ENCODE measurements at places on chromosomes 13 and 19. TPM values are rescaled to one million over a fixed set of nuclear protein-coding genes. Genes with fewer than 3 reads are reported as not detected.

The ERICH4 gene
- not detected for total RNA-seq

The LACC1 gene
- total RNA-seq, result 1.0 TPM

The PSG4 gene
- total RNA-seq, result not detected

The TUBA3C gene
- not detected for total RNA-seq

The EFNA2 gene
- total RNA-seq, result 1.0 TPM

The XPO4 gene
- total RNA-seq, result 28.2 TPM

The CYP4F2 gene
- not detected for total RNA-seq

The BRCA2 gene
- total RNA-seq, result 2.6 TPM

The S1PR4 gene
- total RNA-seq, result 2.1 TPM

The LYL1 gene
- total RNA-seq, result 13.6 TPM

The KBTBD6 gene
- 12.5 TPM for total RNA-seq

The TTYH1 gene
- 1.0 TPM for total RNA-seq

The SLC10A2 gene
- not detected for total RNA-seq

The TMEM255B gene
- total RNA-seq, result 2.6 TPM

The ATXN8OS gene
- total RNA-seq, result not detected

The RPL36 gene
- 634 TPM for total RNA-seq

The OR7A5 gene
- not detected for total RNA-seq

The GRIK5 gene
- 1.0 TPM for total RNA-seq

The ANGPTL4 gene
- 1.0 TPM for total RNA-seq

The RUBCNL gene
- 3.7 TPM for total RNA-seq

The IL17D gene
- total RNA-seq, result 7.3 TPM

The CKM gene
- 3,746 TPM for total RNA-seq

The FXYD1 gene
- 45.4 TPM for total RNA-seq

The INAFM1 gene
- 1.6 TPM for total RNA-seq

The LILRB2 gene
- 0.52 TPM for total RNA-seq

The ZBTB7A gene
- 4.2 TPM for total RNA-seq

The TSHZ3 gene
- 6.3 TPM for total RNA-seq

The GPR12 gene
- total RNA-seq, result not detected

The CCL25 gene
- total RNA-seq, result not detected

The ATP4A gene
- total RNA-seq, result not detected

The SCGB2B2 gene
- 0.52 TPM for total RNA-seq

Data from skeletal muscle tissue (tissue), 5 donors.